Thoracic aorta (tissue), 2 donors: ENCODE measurements at places on chromosomes 1 and 21. TPM values are rescaled to one million over a fixed set of nuclear protein-coding genes. Genes with fewer than 3 reads are reported as not detected.

GRCh38 chr1:113434081-113434873 is 44.0 kb downstream of the MAGI3 start:
- H3K4me1 ChIP-seq: peaks cover 5% of the 10 kb centered on the region
- H3K36me3 ChIP-seq: no peaks in the 10 kb centered on the region
- no peak overlapping the region for H3K4me3 ChIP-seq
- H3K27me3 ChIP-seq: no peaks in the 10 kb centered on the region
- H3K27ac ChIP-seq: no peak overlapping the region

GRCh38 chr1:204623894-204624361 is 61.6 kb downstream of the LRRN2 start:
- H3K4me3 ChIP-seq: no peak overlapping the region
- no peaks in the 10 kb centered on the region for H3K27me3 ChIP-seq
- H3K36me3 ChIP-seq: no peaks in the 10 kb centered on the region
- H3K27ac ChIP-seq: no peak overlapping the region

GRCh38 chr1:12339811-12340543 is 110.1 kb downstream of the VPS13D start:
- peak overlapping the region; percentile 52 for H3K27ac ChIP-seq
- no peak overlapping the region for H3K4me3 ChIP-seq
- no peak for DNase-seq
- H3K27me3 ChIP-seq: no peaks in the 10 kb centered on the region

- H3K36me3 ChIP-seq: peaks cover 19% of the 10 kb centered on the region
- H3K4me1 ChIP-seq: peaks cover 30% of the 10 kb centered on the region
- no peaks in the 10 kb centered on the region for H3K27me3 ChIP-seq
- DNase-seq: no peak
These were observed 6.0 kb downstream of the LSS start for GRCh38 chr21:46222436-46223116.

DNA sequence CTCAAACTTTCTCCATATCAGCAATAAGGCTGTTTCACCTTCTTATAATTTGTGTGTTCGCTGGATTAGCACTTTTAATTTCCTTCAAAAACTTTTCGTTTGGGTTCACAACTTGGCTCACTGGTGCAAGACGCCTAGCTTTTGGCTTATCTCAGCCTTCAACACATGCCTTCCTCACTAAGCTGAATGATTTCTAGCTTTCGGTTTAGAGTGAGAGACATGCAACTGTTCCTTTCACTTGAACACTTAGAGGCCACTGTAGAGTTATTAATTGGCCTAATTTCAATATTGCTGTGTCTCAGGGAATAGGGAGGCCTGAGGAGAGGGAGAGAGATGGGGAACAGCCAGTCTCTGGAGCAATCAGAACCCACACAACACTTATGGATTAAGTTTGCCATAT is 41.2 kb upstream of the IFNLR1 start:
- H3K36me3 ChIP-seq: no peaks in the 10 kb centered on the region
- H3K4me1 ChIP-seq: no peaks in the 10 kb centered on the region
- H3K4me3 ChIP-seq: no peak overlapping the region
- DNase-seq: no peak
- H3K27me3 ChIP-seq: no peaks in the 10 kb centered on the region
- no peak overlapping the region for H3K27ac ChIP-seq

GRCh38 chr1:212414328-212415106 is at the start of gene PACC1:
TSS of gene PACC1 (minus strand) at chr1:212414886. CDS start at chr1:212414757, 129 bp downstream.
- H3K27me3 ChIP-seq: no peaks in the 10 kb centered on the region
- H3K4me3 ChIP-seq: peak within 1 kb of the TSS; percentile 99
- peak; percentile 56 for DNase-seq
- peak within 1 kb of the TSS; percentile 37 for H3K27ac ChIP-seq
- peaks cover 4% of the 10 kb centered on the region for H3K4me1 ChIP-seq
- no peaks in the 10 kb centered on the region for H3K36me3 ChIP-seq

DNA sequence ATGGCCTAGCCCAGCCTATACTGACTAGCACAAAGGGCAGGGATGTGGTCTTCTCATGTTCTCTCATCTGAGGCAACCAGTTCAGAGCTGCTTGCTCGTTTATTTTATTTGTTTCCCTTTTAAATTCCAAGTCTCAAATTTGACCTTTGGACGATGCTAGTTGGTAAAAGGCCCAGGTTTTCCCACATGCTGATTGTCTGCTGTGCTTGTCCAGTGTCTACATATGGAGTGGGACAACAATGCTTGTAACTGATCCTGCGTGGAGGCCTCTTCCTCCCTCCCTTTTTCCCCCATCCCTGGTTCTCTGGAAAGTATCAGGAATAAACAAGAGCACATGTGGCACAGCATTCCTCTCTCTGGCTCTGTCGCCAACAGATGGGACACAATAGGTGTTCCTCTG is 34.0 kb upstream of the BEND5 start:
- peaks cover 27% of the 10 kb centered on the region for H3K4me1 ChIP-seq
- H3K36me3 ChIP-seq: no peaks in the 10 kb centered on the region
- no peaks in the 10 kb centered on the region for H3K27me3 ChIP-seq
- no peak overlapping the region for H3K4me3 ChIP-seq
- no peak overlapping the region for H3K27ac ChIP-seq

- H3K36me3 ChIP-seq: no peaks in the 10 kb centered on the region
- no peaks in the 10 kb centered on the region for H3K27me3 ChIP-seq
- peaks cover 15% of the 10 kb centered on the region for H3K4me1 ChIP-seq
- H3K27ac ChIP-seq: no peak overlapping the region
- no peak for DNase-seq
These were observed 28.6 kb downstream of the NRIP1 start for GRCh38 chr21:15036189-15036588.

GRCh38 chr21:38925923-38926322 is 120.2 kb downstream of the ETS2 start:
- no peaks in the 10 kb centered on the region for H3K27me3 ChIP-seq
- no peaks in the 10 kb centered on the region for H3K36me3 ChIP-seq
- H3K4me3 ChIP-seq: peak overlapping the region; percentile 68
- peak; percentile 58 for DNase-seq

- no peak overlapping the region for H3K27ac ChIP-seq
- no peak overlapping the region for H3K4me3 ChIP-seq
- H3K27me3 ChIP-seq: no peaks in the 10 kb centered on the region
- no peaks in the 10 kb centered on the region for H3K36me3 ChIP-seq
- peaks cover 4% of the 10 kb centered on the region for H3K4me1 ChIP-seq
These were observed 81.5 kb downstream of the SYT2 start for GRCh38 chr1:202628646-202629215.

- DNase-seq: no peak
- peak overlapping the region; percentile 29 for H3K27ac ChIP-seq
- H3K36me3 ChIP-seq: no peaks in the 10 kb centered on the region
- H3K27me3 ChIP-seq: no peaks in the 10 kb centered on the region
- H3K4me3 ChIP-seq: no peak overlapping the region
These were observed 218.6 kb downstream of the URB2 start for GRCh38 chr1:229844675-229845074.

DNA sequence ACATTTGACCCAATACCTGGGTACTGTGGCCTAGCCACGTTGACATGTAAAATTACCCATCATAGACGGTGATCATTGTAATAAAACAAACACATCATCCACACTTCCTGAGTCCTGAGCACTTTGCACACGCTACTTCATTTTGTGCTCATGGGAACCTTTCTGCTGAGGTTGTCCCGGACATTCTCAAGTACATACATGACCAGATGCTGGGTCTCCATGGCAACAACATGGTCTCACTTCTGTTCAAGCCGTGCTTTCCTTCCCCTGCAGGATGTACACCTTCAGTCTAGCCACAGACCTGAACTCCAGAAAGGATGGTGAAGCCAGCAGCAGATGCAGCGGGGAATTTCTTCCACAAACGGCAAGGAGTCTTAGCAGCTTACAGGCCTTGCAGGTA is 22.7 kb downstream of the UBASH3A start:
- H3K4me1 ChIP-seq: no peaks in the 10 kb centered on the region
- H3K27me3 ChIP-seq: no peaks in the 10 kb centered on the region
- H3K4me3 ChIP-seq: no peak overlapping the region
- DNase-seq: no peak
- H3K27ac ChIP-seq: no peak overlapping the region

DNA sequence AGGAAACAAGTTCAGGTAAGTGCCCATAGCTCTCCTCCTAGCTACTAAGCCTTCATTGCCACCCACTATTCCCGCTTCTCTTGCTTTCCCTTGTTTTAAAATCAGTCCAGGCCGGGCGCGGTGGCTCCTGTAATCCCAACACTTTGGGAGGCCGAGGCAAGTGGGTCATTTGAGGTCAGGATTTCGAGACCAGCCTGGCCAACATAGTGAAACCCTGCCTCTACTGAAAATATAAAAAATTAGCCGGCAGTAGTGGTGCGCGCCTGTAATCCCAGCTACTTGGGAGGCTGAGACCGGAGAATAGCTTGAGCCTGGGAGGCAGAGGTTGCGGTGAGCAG is 4.4 kb upstream of the CTTNBP2NL start:
- H3K27ac ChIP-seq: peak overlapping the region; percentile 96
- H3K4me1 ChIP-seq: peaks cover 41% of the 10 kb centered on the region
- H3K27me3 ChIP-seq: no peaks in the 10 kb centered on the region

DNA sequence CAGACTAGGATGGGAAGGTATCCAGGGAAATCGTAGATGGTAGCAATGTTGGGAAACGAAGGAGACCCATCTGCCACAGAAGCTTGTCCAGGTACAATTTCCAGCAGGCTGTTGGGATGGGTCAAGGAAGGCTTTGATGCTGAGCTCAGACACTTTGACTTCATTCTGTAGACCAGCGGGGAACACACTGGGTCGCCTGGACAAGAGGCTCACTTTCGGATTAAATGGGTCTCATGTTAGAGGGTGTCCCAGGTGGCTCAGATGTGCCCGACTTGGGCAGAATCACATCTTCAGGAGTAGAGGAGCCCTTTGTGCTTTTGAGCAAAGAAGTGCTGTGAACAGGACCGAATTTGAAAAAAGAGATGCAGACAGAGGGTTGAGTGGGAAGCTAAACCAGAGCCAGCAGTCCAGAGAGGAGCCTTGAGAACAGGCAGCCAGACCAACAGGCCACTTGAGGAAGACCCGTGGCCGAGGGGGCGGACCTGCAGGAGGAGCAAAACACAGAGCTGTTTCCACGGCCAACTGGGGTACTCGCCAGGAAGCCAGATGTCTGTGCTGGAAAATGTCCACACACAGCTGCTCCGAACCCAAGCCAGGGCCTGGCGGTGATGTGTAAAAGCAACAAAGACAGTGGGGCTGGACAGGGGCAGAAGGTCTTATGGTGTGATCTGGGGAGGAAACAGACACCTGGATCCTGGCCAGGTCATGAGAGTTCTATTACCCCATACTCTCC is 146.9 kb downstream of the AJAP1 start:
- no peaks in the 10 kb centered on the region for H3K27me3 ChIP-seq
- H3K27ac ChIP-seq: no peak overlapping the region
- no peak for DNase-seq
- no peak overlapping the region for H3K4me3 ChIP-seq
- H3K4me1 ChIP-seq: no peaks in the 10 kb centered on the region
- H3K36me3 ChIP-seq: no peaks in the 10 kb centered on the region

DNA sequence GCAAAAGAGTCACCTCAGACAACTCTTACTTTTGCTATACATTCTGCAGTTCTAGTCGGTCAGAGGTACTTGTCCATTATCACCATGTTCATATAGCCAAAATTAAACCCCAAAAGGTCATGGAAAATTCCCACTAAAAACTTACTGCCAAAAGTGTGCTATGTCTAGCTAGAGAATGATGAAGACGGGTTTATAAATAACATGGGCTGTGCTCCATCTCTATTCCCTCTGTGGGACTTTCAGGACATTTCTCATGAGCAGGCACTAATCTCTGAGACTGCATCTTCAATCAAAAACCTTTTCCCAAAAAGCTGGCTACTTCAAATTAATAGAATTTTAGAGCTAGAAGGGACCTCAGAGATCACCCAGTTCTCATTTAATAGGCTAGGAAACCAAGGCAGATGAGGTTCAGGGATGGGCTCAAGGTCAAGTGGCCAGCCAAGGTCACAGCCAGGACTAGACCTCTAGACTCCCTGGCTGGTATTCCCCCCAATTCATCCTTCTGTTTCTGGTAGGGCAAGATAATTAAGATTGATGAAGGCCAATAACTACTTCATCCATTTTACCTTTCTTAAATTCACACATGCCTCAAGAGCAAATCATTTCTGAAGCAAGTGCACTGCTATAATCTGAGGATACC is 21.0 kb upstream of the MOB3C start:
- H3K4me3 ChIP-seq: no peak overlapping the region
- peak overlapping the region; percentile 70 for H3K27ac ChIP-seq

DNA sequence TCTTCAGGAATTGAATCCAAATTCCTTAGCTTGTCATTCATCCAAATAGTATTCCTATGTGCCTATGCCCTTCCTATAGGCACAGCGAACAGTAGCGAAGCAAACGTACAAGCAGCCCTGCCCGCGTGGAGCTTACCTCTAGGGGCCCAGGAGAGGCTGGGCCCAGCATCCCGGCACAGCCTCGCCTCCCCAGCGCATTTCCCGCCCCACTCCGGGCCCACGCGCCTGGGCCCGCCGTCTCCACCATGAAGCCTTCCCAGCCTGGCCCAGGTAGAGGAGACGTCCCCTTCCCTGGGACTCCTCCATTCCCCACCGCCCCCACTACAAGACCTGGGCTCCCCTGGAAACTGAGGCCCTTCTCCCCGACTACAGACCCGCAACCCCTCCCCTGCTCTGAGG is 245 bp upstream of the TMEM269 start:
- no peak for DNase-seq
- H3K4me1 ChIP-seq: peaks cover 16% of the 10 kb centered on the region
- no peaks in the 10 kb centered on the region for H3K27me3 ChIP-seq
- H3K27ac ChIP-seq: no peak overlapping the region

DNA sequence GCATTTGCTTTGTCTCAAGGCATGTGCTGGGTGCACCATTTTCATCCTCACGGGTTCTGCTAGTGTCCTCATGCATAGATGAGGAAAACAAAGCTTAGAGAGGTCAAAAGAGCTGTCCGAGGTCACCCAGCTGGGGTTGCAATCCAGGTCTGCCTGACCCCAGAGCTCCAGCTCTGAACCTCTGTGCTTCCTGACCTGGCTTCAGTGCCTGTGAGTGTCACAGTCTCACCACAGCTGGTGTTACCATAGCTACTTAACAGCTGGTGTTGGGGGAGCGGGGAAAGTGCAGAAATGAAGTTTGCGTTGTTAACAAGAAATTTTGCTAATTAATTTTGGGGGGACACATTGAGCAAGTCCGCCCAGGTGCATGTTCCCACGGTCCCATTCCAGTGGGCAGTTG is 328.5 kb downstream of the KIF26B start:
- no peaks in the 10 kb centered on the region for H3K36me3 ChIP-seq
- no peaks in the 10 kb centered on the region for H3K4me1 ChIP-seq
- H3K27me3 ChIP-seq: no peaks in the 10 kb centered on the region
- H3K4me3 ChIP-seq: no peak overlapping the region
- DNase-seq: no peak

RNU1-2 gene
- under 0.01 TPM for total RNA-seq

ATG4C gene
- total RNA-seq: 9.9 TPM

DDAH1 gene
- total RNA-seq: 55.4 TPM

DMRTA2 gene
- total RNA-seq: 0.41 TPM

TNFRSF18 gene
- total RNA-seq: 1.3 TPM

C1orf185 gene
- not detected for total RNA-seq

DTL gene
- total RNA-seq: 3.4 TPM

LHX8 gene
- total RNA-seq: not detected

SERPINC1 gene
- not detected for total RNA-seq
